Activated gamma-delta T cell (primary cell): ENCODE measurements at places on chromosomes 3 and 15.

GRCh38 chr3:42488687-42489086 lies 13.8 kb upstream of the VIPR1 start:
- no peak for DNase-seq

DNA sequence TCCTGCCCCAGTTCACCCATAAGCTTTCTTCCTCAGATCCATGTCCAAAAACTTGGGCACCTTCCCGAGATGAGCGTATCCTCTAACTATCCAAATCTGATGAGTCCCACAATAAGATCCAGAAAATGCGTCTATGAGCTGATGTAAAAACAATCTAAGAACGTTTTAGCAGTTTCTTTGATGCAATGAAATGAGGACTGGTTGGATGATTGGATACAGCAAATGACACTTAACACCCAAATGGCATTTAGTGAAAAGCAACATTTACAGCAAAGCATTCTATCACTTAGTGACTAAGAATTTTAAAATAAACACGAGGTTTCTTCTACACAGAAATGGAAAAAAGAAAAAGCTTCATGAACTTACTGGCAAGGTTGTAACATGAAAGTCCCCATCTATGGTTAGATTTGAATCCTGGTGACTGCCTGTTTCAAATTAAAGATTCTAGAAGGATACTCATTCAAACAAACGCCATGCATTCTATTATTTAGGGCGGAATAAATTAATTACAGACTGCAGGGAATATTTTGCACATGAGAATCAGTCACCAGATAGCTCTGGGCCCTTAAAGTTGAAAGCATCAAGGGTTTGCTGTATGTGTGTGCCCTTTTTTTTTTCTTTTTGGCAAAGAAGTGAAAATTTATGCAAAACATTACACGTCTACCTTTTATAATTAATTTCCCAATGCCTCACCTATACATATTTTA lies 598.6 kb downstream of the FOXP1 start:
- no peak for DNase-seq

- no peak for DNase-seq
These were observed 347.7 kb downstream of the PLCL2 start for GRCh38 chr3:17232442-17232841.

GRCh38 chr3:71444028-71444860 lies 139.3 kb downstream of the FOXP1 start:
- DNase-seq = no peak

DNA sequence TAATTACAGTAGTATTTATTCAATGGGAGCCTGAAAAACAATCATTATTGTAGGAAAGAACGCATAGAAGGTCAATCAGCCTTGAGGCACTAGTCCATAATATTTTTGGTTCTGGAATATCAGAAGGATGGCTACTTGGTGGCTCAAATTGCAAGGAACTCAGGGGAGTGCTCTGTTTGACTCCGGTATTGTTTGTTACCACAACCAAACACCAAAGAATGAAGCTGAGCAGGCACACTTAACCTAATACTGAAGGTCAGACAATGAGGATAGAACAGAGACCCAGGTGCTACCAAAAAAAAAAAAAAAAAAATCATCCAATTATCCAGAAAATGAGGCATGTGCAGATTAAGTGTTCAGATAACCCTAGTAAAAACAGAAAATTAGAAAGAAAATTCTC lies 11.1 kb upstream of the SATB1 start:
- no peak for DNase-seq

DNA sequence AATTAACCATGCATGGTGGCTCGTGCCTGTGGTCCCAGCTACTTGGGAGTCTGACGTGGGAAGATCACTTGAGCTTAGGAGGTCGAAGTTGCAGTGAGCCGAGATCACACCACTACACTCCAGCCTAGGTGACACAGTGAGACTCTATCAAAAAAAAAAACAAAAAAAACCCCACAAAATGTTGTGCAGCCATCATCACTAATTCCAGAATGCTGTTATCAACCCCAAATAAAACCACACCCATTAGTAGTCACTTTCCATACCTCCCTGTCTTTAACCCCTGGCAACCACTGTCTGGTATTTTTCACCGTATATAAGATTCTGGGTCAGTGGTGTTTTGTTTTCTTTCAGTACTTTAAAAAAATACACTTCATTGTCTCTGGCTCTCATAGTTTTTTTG lies 16.6 kb downstream of the HMCES start:
- no peak for DNase-seq

DNA sequence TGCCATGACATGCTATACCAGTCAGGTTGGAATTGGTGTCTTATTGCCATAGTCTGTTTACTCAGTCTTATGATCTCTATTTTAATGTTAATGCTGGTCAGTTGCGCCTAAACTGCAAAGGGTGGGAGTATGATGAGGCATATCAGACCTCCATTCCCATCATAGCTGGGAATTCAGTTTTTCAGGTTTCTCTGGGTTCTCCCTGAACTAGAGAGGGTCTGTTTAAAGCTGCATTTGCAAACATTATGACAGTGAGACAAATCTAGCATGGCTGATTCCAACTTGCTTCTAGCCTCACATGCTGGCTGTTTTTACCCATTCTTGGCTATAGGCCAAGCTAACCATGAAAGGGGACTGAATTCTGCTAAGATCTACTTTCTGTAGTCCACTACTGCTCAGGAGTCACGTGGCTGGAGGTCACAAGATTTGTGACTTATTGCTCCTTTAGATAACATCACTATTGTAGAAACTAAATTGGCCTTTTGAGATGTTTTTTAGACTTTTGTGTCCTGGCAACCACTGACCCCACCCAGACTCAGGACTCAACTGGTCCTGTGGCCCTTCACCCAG lies 96.5 kb downstream of the TGFBR2 start:
- DNase-seq = no peak

DNA sequence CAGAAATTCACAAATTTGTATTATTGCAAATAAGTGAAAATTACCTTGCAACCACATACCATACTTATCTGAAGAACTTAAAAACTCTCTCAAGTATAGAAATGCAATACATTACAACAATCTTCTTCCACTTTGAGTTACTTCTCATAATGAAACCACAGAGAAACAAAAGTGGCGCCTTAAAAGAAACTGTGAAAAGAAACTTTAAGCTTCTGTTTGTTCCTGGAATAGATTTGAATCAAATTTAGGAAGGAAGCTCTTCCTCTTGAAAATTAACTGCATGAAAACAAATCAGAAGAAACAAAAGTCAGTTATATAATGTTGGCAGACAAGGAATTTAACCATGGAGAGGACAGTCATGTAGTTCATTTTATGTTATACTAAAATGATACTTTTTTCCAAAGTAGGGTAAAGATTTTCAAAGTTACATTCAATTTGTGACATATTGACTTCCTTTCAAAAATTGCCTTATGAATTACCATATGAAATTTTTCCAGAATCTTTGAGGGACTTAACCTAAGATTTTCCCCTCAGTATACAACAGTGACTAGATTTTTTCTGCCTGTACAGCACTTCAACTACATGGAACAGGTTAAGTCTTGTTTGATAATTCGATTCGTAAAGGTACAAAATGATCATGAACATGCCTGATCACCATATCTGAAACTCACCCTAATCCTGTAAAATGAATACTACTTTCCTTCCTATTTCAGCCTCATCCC lies 57.6 kb upstream of the TNFSF10 start:
- no peak for DNase-seq

DNA sequence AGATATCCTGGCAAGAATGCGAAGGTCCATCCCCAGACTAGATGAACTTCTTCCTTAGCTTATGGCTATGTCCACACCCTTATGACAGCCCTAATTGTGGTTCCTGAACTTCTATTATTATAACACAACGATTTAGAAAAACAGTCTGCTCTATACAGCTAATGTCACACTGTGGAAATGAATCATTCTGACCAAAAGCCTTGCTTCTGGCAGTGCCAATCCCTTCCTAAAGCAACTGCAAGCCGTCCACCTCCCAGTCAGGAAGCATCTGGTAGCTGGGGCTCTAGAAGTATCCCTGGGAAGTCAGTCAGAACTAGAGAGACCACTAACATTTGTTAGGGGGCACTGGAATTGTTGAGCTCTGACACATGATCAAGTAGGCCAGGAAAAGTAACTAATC lies 45.0 kb downstream of the MYO5A start:
- no peak for DNase-seq

DNA sequence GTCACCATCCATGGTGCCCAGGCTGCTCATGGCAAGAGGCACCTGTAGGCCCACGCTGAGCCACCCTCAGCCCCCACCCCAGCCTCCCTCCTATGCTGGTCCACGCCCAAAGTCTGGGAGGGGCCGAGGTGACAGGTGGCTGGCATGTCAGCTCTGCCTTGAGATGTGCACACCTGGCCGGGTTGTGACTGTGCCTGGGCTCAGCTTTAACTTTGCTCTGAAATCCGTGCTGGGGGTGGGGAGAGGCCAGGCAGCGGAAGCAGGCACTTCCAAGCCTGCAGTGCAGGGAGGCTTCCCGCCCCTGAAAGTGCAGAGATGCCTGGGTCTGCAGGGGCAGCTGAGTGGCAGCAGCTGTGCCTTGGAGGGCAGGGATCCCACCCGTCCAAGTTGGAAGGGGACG lies 1124.8 kb downstream of the SI start:
- DNase-seq = no peak

DNA sequence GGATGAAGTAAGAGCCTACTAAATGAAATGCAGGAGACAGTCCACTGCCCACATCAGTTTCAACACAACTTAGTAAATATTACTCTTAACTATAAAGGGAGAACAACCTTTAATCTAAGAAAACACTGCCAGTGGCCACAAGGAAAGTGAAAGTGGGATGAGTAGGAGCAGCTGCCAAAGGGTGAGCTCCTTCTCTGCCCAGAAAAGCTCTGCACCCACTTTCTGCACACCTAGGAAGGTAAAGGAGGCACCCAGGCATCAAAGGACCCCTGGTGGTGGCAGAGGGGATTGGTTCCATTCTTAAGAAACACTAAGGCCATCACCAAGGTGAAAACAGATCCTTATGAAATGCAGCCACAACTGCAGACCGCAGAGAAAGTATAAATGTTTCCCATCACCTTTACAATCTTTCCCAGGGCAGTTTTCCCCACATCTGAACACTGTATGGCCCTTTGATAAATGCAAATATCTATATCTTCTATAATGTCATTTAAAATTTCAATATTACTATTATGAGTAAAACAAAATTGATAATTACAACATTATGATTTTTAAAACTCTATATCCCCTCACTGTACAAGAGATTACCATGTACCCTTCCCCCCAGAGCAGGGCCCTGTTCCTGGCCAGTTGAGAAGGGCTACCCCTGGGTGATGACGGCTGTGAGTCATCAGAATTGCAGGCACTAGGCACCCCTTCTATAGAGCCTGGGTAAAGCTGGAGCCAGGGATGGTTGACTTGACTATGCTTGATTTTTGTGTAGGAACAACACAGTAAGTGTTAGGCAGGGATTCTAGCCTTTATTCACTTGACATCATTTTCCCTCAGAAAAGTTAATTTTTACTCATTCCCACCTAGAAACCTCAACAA lies 92.0 kb downstream of the SNRK start:
- no peak for DNase-seq

- no peak for DNase-seq
These were observed 3.5 kb downstream of the DUSP7 start for GRCh38 chr3:52052831-52053306.
